Skeletal muscle cell (primary cell): ENCODE measurements at places on chromosomes 13 and 19.

GRCh38 chr19:3192684-3193083, 7.0 kb downstream of the NCLN start:
- DNase-seq = no peak

GRCh38 chr19:3823350-3823713, 37.2 kb upstream of the MATK start:
- no peak for DNase-seq

GRCh38 chr19:6519289-6519688, 11.5 kb upstream of the TNFSF9 start:
- DNase-seq = no peak

DNA sequence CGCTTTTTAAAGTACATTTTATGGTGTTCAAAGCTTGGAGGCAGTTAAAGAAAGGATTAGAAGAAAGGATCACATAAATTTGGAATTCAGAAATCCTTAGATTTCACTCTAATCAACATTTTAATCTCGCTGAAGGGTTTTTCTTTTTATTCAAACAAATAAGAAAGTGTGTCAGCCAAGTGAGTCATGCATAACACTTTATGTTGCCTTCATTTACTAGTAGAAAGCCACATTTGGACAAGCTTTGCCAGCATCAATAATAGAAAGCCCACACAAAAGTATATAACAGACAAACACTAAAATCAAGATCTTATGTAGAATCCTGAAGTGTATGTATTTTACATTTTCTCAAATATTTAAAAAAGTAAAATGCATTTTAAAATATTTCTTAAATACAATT, 154.9 kb upstream of the TRPC4 start:
- DNase-seq = no peak

GRCh38 chr19:8567522-8568172, 9.6 kb downstream of the MYO1F start:
- DNase-seq = no peak

GRCh38 chr13:93689333-93689732, 462.7 kb downstream of the GPC6 start:
- no peak for DNase-seq

- DNase-seq = peak; percentile 97
Measured at GRCh38 chr13:30142486-30143211, 164.7 kb downstream of the KATNAL1 start.

GRCh38 chr13:91115776-91116175, 231.7 kb upstream of the MIR17HG start:
- DNase-seq = no peak

- DNase-seq = no peak
Measured at GRCh38 chr13:53474878-53475277, 446.3 kb downstream of the OLFM4 start.

DNA sequence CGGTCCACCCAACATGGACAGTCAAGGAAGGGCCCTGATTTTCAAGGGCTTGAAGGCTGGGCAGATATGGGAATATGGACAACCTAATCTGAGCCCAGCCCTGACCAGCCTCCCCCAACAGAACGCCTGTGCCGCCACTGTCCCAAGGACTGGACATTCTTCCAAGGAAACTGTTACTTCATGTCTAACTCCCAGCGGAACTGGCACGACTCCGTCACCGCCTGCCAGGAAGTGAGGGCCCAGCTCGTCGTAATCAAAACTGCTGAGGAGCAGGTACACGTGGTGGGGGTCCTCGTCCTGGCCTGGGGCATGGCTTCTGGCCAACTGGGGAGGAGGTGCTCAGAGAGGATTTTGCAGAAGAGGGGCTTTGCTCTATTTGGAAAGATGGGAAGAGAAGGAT, 3.5 kb downstream of the CLEC4M start:
- DNase-seq = no peak

GRCh38 chr13:26897706-26898550, 137.3 kb upstream of the GPR12 start:
- DNase-seq = no peak

- DNase-seq = no peak
Measured at GRCh38 chr13:35926859-35927530, 204.2 kb downstream of the DCLK1 start.

GRCh38 chr19:46639358-46640182, 3.6 kb upstream of the GNG8 start:
- no peak for DNase-seq

GRCh38 chr13:77725071-77725470, 27.6 kb downstream of the SLAIN1 start:
- DNase-seq = no peak

DNA sequence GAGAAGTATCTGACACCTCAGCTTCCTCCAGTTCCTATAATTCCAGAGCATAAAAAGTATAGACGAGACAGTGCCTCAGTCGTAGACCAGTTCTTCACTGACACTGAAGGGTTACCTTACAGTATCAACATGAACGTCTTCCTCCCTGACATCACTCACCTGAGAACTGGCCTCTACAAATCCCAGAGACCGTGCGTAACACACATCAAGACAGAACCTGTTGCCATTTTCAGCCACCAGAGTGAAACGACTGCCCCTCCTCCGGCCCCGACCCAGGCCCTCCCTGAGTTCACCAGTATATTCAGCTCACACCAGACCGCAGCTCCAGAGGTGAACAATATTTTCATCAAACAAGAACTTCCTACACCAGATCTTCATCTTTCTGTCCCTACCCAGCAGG, 3.1 kb downstream of the KLF5 start:
- DNase-seq = no peak

GRCh38 chr19:18514800-18515682, 6.8 kb downstream of the ELL start:
- no peak for DNase-seq

DNA sequence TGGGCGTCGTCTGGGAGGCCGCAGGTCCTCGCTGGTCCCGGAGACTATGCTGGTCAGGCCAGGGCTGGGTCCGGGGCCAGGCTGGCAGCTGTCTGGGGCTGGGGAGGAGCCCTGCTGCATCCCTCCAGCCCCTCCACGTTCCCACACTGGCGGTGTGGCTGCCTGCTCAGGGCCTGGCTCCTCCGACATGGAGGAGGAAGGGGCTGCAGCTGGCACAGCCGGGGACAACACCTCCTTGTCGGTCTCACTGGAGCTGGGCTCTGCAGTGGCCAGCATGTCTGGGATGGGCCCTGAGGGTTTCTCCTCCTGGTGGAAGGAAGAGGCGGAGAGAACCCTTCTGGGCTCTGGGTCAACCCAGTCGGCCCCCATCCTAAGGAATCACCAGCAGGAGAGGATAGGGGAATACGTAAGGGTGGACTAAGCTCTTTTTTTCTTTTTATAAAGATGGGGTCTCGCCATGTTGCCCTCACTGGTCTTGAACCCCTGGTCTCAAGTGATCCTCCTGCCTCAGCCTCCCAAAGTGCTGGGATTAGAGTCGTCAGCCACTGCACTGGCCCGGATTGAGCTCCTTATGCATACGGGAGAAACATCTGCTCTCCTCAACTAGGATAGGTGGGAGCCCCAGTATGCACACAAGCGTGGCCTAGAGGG, 806 bp downstream of the ZNF414 start:
- no peak for DNase-seq

- DNase-seq = no peak
Measured at GRCh38 chr13:75825161-75825560, 189.0 kb downstream of the LMO7 start.

DNA sequence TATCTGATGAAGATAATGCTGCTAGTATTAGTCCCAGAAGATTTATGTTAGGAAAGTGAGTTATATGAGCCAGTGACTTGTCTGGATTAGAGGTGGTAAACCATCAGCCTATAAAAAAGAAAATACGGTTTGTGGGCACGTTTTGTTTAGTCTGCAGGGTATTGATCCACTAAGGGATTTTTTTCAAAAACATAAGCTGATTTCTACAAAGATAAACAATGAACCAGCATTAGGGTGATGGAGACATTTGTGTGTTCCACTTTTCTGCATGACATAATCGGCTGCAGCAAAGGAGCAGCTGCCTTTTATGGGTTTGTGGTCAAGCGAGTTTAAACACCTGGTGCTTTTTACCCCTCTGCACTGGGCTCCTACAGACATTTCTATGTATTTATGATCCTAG, 836.4 kb upstream of the GPC6 start:
- DNase-seq = no peak

GRCh38 chr19:18771328-18772242, 19.5 kb downstream of the COMP start:
- no peak for DNase-seq
